ENCODE measurements at places on chromosomes 3 and 15.
A peak's percentile ranks its signal among the peaks of the same experiment; 100 is the strongest.

DNA sequence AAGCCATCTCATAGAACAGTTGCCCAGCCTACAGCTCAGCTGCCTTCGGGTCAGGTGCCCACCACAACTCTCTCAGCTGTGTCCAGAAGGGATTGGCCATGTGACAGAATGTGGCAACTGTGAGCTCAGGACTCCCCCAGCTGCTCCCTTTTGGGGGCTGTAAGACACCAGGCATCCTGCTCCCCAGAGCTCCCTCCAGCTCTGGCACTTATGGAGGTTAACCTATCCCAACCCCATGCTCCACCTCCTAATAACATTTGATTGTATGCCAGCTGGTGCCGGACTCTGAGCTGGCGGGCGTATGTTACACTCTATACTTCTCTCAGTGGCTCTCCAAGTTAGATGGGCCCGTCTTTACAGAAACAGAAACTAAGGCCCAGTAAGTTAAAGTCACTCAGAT, 222.8 kb downstream of the FAM43A start:
- no peak for DNase-seq

DNA sequence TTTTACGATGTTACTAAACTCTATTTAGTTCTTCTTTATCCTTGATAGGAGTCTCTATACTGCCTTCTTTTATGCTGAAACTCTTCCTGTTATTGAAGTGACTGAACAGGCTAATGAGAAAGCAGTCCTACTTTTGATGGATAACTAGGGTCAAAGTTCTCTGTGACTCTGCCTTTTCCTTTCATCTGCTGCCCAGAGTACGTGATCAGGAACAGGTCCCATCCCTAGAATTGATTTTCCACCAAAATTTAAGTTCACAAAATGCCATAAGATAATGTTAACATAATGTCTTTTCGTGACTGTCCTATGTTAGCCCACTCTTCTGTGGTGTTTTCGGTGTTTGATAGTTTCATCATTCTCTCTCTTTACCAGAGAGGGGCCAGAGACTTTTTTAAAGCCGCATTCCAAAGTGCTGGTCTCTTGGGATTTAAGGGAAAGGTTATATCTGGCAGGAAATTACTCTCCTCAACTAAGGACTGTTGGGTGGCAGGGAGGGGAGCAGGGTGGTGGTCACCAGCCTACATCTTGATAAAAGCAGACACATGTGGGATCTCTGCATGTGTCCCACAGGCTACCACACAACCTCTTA, 50.3 kb upstream of the PLXND1 start:
- no peak for DNase-seq

DNA sequence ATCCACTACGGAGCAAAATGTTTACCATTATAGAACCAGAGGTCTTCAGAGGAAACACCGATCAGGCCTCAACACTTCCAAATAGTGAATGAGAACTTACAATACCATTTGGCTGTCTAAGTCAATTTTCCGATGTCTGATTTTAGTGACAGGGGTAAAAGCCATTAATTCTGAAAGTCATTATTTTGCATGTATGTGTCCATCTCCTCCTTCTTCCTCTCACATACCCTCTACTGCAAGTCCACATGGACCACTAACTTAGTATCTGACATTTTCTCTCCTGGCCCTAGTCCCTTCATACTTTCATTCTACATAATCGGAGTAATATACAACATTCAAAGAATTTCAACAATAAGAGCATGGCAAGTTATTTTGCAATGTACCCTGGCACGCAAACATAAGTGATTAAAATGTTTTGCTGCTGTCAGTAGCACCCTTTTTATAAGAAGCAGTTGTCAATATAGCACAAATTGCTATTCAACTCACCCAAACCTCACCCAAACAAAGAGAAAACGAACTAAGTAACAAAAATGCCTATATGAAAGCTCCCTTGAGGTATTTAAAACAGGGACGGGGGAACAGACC, 1.9 kb downstream of the TOP2B start:
- no peak for DNase-seq

GRCh38 chr3:98343647-98344507, 9.8 kb upstream of the OR5K4 start:
- DNase-seq, result peak; percentile 1

DNA sequence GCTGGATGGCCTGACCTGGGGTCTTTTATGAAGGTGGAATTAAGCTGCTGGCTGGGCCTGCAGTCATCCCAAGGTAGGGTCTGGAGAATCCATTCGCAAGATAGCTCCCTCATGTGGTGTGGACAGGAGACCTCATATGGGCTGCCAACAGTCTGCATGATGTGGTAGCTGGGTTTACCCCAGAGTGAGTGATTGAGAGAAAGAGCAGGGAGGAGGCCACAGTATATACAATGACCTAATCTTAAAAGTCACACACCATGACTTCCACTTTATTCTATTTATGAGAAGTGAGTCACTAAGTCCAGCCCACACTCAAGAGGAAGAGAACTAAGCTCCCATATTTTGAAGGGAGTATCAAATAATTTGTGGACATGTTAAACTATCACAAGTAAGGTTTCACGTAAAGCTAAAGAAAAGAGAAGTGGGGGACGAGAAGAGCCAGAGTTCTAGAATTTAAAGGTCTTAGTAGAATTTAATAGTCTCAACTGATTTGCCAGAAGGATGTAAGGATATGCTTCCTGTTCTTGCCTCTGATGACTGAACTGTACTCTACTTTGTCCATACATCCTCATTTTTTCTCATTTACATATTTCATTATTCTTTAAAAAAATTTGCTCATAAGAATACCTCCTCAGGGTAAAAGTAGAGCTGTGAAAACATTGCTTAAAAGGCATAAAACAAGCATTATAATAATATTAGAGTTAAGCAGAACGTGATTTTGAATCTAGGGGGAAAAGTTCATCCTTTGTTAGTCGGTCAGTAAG, 184.4 kb downstream of the PEX5L start:
- DNase-seq, result no peak

GRCh38 chr3:131610174-131610573, 107.4 kb upstream of the MRPL3 start:
- no peak for DNase-seq

DNA sequence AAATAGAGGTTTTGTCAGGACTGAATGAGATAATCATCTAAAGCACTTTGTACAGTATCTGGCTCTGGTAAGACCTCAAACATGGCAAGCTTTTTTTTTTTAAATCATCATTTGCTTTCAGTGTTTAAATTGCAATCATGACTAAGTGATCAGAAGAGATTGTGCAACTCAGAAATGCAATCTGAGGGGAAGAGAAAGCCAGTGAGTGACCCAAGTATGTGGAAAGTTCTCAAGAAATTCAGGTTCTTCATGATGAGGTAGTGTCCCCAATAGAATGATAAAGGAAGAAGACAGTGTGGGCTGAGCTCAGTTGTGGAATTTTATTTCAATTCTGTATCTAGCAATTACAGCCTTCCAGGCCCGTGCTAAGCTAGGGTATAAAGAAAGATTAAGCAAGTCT, 132.2 kb upstream of the TBC1D5 start:
- DNase-seq, result no peak

DNA sequence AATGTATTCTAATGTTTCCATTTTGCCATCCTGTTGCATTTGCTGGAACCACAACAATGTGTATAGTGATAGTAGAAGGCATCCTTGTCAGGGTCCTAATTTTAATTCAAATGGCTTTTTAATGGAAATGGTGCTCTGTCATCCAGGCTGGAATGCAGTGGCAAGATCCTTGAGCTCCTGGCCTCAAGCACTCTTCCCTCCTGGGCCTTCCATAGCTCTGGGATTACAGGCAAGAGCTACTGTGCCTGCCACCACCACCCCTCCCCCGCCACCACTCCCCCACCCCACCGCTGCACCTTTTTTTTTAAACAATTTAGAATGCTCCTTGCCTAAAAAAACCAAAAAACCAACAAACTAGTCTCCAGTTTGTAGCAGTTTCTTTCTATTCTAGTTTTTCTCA, 15.2 kb upstream of the IQCF6 start:
- no peak for DNase-seq

DNA sequence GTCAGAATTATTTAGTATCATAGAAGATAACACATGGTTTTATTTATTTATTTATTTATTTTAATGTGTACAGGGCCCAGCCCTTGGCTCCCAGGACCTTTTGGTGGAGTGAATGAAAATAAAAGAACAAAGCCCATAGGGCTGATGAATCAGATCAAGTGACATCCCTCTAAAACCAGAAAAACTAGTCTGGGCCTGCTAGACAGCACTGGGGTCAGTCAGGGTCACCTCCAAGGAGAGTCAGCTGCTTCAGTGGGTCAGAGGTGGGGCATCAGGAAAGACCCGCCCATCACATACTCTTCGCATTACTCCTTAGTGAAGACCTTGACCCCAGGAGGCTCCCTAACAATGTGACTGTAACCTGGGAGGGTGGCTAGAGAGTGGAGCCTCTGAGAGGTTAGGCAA, 12.8 kb downstream of the PPCDC start:
- DNase-seq, result no peak

- DNase-seq, result no peak
These were observed 321.8 kb downstream of the ULK4 start for GRCh38 chr3:41640076-41640475.

DNA sequence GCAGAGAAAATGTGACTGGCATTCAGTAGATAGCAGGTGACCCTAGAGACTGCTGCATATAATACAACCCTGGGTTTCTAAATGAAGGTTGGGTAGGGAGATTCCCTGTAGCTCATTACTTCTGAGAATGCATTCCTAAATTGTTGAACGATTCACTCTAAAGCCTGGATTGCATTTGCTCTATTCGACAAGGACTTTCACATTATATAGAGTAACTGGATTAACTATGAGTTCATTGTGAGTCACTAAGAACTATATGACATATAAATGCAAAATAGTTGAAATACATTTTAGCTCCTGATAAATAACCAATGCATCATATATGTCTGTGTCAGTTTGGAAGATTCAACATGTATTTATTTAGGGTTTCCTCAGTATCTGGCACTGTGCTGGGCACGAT, 294.7 kb upstream of the CCDC54 start:
- DNase-seq, result no peak

DNA sequence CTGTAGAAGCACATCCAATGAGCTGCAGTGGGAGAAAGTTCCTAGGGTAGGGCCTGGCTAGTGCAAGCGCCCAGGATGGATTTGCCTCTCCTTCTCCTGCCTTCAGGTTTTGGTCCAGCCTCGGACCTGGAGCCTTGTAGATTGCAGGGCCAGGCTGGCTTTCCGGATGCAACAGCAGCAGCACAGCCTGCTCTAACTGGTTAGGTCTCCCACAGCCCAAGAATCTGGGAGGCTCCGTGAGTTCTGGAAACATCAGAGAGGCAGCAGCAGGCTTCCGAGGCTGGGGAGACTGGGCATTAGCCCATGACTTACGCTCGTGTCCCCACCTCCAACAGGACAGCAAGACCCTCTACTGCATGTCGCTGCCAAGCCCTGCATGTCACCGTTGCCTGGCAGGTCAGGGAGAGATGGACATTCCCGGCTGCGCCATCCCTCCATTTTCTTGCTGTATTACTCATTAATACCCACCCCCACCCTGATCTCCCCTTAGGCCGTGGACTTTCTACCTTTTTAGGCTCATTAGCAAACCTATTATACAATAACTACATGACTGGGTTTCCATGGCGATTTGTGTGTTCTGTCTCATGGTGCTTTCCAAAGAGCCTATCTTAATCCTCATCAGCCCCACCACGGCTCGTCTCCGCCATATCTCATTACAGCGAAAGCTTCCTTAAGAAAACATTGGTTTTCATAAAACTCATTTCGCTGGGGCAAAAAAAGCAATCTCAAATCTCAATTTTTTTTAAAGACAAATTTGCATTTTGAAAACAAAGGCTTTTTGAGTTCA, 40.9 kb upstream of the RGMA start:
- no peak for DNase-seq

DNA sequence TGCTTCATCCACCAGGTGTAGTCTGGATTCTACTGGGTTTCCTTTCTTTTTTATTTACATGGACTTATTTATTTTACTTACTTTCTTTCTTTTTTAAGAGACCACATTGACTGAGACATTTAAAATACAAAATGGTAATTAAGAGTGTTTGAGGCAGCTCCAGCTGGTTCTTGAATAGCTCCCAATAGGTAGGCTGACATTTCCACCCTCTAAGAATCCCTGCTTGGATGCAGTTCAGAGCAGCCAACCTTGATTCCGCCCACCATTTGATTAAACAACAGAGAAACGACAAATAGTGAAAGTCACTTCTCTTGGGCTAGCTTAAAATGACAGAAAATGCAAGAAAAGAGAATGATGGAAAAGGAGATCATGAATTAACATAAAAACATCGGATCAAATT, 270.5 kb downstream of the TUSC7 start:
- no peak for DNase-seq

GRCh38 chr3:142028243-142028777, 121.0 kb downstream of the TFDP2 start:
- no peak for DNase-seq

GRCh38 chr15:96564546-96564945, 234.0 kb downstream of the NR2F2 start:
- DNase-seq, result no peak

GRCh38 chr3:186214670-186215069, 105.8 kb upstream of the ETV5 start:
- DNase-seq, result no peak

DNA sequence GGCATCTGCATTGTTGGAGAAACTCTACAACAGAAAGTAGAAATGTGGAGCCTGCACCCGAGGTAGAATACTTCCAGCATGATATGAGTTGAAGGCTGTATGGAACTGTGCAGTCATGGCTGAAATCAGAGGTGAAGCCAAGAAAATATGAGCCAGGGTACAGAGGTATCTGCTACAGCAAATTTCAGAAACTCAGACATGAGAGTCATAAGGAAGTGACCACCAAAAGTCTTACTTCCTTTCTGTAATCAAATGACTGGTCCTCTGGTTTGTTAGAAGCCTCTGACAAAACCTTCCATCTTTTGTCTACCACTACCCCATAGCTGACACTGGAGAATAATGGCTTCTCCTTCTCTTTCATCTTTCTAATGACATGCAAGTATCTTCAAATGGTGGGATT, 159.4 kb downstream of the TMEM108 start:
- DNase-seq, result no peak

- DNase-seq, result no peak
These were observed 1.9 kb downstream of the KLF13 start for GRCh38 chr15:31328428-31328968.

- no peak for DNase-seq
These were observed 42.3 kb upstream of the GYG1 start for GRCh38 chr3:148948913-148949657.

DNA sequence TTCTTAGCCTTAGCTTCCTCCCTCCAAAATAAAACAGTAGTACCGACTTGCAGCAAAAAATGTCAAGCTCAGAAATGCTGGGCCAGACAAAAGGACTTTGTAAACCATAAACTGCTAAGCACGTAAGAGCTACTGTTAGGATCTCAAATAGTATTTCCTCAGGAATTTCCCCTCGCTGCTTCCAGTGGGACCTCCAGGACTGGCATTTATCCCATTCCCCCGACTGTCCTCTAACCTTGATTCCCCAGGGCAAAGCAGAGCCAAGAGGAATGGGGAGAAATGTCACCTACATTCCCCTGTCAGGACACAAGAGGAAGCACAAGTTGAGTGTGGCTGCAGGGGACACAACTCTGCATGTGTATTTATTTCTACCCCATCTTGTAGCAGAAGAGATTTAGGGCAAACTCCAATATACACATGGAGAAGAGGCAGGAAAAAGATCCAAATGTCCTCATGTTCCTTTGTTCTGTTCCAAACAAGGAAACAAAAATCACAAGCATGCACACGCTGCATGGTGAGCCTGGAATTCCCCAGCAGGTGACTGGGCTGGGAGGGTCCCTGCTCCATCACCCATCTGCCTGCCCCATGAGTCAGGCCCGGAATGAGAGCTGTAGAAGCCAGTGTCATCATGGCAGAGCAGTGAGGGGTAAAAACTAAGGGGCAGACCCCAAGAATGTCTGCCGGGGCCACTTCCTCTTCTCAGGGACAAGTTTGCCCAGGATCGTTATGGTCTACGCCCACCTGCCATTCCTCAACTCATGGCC, 4.2 kb downstream of the STOML1 start:
- DNase-seq, result no peak

Measured in NCI-H187 treated with DMSO at 0.1 percent for 48 hours (cell line).